ENCODE measurements at places on chromosomes 12 and 14. TPM values are rescaled to one million over a fixed set of nuclear protein-coding genes. Genes with fewer than 3 reads are reported as not detected.

- DNase-seq, result no peak
Observed at GRCh38 chr12:74538491-74539258, 1.0 kb downstream of the ATXN7L3B start.

GRCh38 chr14:64176330-64176729 is 117.8 kb downstream of the ESR2 start:
- DNase-seq, result no peak

GRCh38 chr14:104091927-104092771 is 6.6 kb downstream of the ASPG start:
- DNase-seq, result no peak

- DNase-seq, result no peak
Observed at GRCh38 chr12:100871195-100871734, 76.7 kb downstream of the ANO4 start.

DNA sequence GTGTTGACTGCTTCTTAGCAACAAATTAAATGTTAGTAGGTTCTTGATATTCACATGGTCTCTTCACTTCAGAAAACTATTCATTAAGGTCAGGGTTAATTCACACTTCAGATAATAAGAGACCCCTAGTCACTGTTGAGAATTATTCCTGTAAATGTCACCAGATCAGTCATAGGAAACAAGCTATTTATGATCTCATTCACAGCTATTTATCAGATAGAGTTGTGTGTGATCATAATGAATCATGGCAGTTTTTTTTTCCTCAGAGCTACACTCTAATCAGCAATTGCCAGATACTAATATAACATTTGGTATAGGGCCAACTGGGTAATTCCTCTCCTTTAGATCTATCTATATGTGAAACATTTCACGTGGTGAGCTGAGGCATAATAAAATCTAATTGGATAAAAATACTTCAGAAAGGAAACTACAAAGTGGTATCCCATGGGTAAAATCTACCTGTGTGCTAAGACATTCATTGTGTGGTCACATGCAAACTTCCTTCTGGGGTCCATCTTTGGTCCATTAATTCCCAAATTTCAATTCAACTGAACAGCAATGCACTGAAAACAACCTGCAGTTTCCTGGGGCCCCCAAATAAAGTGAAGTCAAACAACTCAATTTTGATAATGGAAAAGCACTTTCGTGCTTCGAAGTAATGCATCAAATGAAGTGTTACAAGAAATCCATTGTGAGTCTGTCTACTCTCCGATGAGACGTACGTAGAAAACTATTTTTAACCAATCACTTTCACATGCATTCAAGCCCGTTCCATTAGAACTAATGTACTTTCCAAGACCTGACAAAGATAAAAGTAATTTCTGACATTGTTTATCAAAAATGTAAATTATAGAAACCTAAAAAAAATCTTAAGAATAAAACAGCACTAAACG is 197.0 kb downstream of the ACSS3 start:
- DNase-seq, result no peak

- no peak for DNase-seq
Observed at GRCh38 chr14:24390701-24391468, 7.9 kb upstream of the NYNRIN start.

GRCh38 chr12:103680591-103681141 is 93.6 kb downstream of the STAB2 start:
- peak; percentile 45 for DNase-seq

- DNase-seq, result no peak
Observed at GRCh38 chr14:78240567-78240966, 70.4 kb downstream of the NRXN3 start.

- no peak for DNase-seq
Observed at GRCh38 chr12:58131986-58132755, 190.8 kb downstream of the ATP23 start.

GRCh38 chr12:113050795-113051194 is 5.7 kb upstream of the DTX1 start:
- DNase-seq, result no peak

GRCh38 chr12:128626808-128627320 is 196.9 kb downstream of the SLC15A4 start:
- no peak for DNase-seq

- DNase-seq, result no peak
Observed at GRCh38 chr14:90274808-90275457, 18.6 kb downstream of the PSMC1 start.

GRCh38 chr12:113829212-113829611 is 136.9 kb downstream of the RBM19 start:
- no peak for DNase-seq

DNA sequence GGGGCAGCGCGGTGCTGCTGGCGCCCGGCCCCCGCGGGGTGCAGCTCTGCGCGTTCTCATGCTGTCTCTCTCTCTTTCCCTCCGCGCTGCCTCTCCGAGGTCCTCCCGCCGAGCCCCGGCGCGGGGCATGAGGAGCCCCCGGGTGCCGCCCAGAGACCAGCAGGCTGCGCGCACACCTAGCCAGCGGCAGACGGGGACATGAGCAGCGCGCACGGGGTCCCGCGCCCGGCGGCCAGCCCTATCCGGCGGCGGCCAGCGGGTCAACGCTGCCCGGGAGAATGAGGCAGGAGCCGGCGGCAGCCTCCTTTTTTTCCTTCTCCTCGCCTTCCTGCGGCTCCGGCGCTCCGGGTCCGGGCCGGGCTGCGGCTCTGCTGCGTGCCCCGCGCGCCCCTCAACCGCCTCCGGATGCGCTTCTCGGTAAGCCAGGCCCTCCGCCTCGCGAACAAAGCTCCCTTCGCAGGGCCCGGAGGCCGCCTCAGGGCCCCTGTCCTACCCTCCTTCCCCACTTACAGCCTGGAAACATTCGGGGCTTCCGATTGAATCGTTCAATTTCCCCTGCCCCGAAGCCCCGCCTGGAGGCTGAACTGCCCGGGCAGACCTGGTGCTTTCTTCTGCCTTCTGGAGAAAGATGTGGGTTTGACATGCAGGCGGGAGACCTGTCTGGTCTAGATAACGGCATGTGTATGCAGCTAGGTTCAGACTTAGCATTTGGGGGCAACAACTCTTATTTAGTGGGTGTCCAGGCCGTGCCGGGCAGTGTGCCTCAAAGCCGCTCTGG is at the start of gene TUNAR:
Gene TUNAR (plus strand): TSS at position 72 of the 778 bp plus-strand sequence.
- no peak for DNase-seq

DNA sequence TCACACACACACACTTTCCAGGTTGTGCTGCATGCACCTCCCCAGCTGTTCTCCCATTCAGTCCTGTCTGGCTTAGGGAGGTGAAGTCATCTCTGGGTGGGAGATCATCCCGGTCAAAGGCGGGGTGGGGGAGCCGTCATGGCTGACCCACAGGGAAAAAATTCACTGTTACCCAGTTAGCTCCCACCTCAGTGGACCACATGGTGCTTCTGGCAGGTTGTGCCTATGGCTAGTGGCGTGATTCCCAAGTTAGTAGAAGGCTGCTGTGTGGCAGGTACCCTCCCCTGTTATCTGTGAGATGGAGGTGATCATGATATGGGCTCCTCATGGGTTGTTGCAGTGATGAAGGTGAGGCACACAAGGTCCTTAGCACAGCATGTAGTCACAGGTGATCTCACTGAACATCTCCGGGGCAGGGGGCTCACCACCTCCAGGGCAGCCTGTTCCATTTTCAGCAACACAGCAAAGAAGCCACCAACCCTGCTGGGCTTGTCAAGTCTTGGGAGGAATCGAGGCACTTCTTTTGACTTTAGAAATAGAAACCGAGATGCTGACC is 154.9 kb upstream of the CCND2 start:
- DNase-seq, result no peak

DNA sequence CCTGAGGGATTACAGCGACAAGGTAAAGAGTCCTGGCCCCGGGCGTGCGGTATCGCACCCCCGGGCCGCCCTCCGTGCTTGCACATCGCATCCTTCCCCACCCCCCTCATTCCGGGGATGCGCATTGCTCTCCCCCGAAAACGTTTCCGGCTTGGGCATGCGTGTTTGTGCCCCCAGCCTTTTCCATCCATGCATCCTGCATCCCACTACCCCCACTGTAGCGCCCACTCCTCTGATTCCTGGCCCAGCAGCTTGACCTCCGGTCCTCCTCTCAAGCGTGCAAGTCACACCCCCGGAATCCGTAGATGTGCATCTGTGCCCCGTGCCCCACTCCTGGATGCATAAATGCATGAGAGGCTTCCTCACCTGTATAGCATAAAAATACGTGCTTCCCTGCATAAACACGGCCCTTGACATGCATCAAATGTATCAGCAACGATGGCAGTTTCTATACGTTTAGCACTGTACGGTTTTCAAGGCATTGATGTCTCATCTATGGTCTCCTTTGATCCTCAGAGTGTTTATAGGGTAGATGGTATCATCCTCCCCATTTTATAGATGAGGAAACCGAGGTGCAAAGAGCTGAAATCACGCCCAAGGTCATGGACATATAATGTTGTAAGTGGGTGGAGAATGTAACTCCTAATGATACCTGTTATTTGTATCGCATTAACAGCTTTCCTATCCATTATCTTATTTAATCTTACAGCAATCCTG is 484 bp downstream of the RIC8B start:
- DNase-seq, result no peak

DNA sequence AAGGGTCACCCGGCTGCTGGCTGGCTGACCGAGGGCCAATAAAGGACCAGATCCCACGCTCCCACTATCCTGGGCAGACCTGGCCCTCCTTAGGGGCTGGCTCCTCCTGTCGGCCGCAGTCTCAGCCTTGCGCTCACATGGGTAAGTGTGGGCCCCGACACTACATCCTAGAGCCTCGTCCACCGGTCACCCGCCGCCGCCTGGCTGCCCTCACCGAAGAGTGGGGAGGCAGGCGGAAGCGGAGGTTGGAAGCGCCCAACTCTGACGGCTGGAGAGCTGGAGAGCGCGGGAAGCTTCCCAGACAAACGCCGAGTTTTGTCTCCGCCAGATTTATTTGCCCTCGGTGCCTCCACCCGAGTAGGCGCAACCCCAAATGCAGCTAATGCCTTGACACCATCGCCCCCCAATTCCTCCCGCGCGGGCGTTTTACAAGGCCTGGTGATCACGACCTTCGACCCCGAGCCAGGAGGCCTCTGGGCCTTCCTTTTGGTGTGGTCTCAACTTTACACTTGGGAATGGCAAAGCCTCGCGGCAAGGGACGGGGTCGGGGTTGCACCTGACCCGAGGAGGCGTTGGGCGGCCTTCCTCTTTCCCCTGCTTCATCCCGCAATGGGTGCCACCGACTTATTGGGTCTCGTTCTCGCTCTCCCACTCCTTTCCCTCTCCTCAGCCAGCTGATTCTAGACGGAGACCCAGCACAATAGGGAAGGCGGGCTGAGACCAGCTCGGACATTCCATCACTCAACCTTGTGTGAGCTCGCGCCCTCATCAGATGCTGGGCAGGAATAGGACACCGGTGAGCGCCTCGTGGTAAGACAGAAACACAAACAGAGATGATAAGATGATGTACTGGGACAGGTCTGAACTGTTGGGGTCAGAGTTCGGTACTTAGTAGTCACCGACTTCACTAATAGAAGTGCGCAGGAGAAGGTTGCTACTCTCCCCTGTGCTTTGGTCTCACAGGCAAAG is 78.3 kb upstream of the ANO4 start:
- no peak for DNase-seq

GRCh38 chr14:37230551-37231194 is 32.9 kb downstream of the MIPOL1 start:
- DNase-seq, result no peak

DNA sequence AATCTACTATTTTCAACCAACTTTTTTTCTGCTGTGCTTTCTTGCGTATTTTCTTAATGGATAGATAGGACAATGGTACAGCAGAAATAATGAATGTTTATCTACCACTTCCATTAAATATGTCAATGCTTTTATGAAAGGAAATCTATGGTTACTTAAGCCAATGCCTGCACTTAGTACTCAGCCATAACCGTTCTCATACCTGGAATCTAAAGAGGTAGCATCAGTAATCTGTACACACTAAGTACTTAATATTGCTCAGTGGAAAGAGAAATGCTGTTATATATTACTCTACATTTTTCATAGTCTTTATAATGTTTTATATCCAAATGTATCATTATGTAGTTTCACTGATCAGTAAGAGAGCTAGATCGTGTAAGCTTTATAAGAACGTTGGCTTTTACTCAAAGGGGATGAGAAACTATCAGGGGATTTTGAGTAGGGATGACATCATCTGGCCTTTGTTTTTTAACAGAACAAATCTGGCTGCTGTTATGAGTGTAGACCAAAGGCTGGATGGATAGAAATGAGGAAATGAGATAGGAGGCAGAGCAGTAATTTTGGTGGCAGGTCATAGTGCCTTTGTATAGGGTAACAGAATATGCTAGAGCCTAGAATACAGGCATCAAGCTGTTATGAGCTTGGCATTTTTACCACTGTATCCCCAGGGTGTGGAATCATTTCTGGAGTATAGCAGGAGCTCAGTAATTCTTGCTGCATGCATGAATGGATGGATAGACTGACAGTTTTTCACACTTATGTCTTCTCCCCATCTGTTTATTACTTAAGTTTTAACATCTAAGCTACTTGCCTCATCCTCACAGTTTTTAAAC is 34.0 kb downstream of the ALG10B start:
- no peak for DNase-seq

GRCh38 chr14:98704441-98704840 is 567.6 kb downstream of the BCL11B start:
- no peak for DNase-seq

DNA sequence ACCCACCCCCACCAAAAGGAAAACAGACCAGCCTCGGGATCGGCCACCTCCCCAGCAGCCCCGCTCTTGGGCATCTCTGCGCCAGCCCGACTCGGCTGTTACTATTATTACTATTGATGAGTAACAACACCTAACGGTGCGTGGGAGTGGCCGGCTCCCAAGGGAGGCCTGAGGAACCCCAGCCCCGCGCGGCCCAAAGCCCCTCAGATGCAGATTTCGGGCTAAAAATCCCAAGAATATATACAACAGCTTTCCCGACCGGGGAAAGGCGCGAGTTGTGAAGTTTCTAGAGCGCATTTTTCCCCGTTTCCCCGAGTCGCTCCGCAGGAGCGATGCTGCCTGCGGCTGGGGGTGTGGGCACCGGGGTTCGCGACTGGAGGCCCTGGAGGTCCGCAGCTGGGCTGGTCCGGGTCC is 565 bp downstream of the NT5DC3 start:
- peak; percentile 50 for DNase-seq

- no peak for DNase-seq
Observed at GRCh38 chr12:111417784-111418593, 12.3 kb downstream of the SH2B3 start.

- no peak for DNase-seq
Observed at GRCh38 chr14:61581955-61582615, 113.2 kb upstream of the HIF1A start.

GRCh38 chr14:30193845-30194501 is 266.3 kb upstream of the PRKD1 start:
- no peak for DNase-seq

KRT83 gene
- not detected for total RNA-seq

SPTB gene
- total RNA-seq, result not detected

DMAC2L gene
- total RNA-seq, result 19.1 TPM

GPR84 gene
- total RNA-seq, result not detected

ALG10B gene
- 11.6 TPM for total RNA-seq

ZFYVE26 gene
- total RNA-seq, result 14.3 TPM

CIDEB gene
- 25.5 TPM for total RNA-seq

POTEM gene
- total RNA-seq, result not detected

PIWIL1 gene
- total RNA-seq, result not detected

L3HYPDH gene
- 98.4 TPM for total RNA-seq

RIPK3 gene
- total RNA-seq, result 5.4 TPM

C12orf50 gene
- total RNA-seq, result 0.40 TPM

LMNTD1 gene
- not detected for total RNA-seq

RNASE1 gene
- total RNA-seq, result 206 TPM

KCNMB4 gene
- 3.2 TPM for total RNA-seq

RPL10L gene
- total RNA-seq, result not detected

ACVRL1 gene
- 52.1 TPM for total RNA-seq
